Activated effector memory CD4-positive, alpha-beta T cell treated with anti-CD3 and anti-CD28 coated beads, Interleukin-2, amount 50 U/mL, for 16 hours (primary cell): ENCODE measurements at places on chromosomes 12 and 14.

- DNase-seq: no peak
Measured at GRCh38 chr12:94240171-94240570, 91.8 kb downstream of the PLXNC1 start.

GRCh38 chr14:90398841-90399540 lies 2.2 kb downstream of the CALM1 start:
- DNase-seq: no peak

GRCh38 chr14:99546234-99546879 lies 57.6 kb downstream of the CCDC85C start:
- no peak for DNase-seq

DNA sequence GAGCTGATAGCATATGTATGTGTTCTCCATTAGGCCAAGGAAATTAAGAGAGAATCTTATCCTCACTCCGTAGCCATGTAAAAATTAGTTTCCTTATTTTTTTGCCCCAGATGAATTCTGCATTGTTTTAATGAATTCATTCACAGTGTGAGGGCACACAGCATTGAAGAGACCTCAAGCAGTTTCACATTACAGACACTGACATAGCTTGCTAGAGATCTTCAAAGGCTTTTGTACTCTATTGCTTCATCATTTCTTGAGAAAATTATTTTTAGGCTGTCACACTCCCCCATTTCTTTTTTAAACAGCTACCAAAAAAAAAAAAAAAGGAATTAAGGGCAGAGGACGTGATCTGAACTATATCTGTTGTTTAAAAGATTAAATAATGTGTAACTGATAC lies 251.1 kb downstream of the BCAT1 start:
- DNase-seq: no peak

GRCh38 chr12:53759261-53759660 lies 7.5 kb upstream of the CISTR start:
- no peak for DNase-seq

DNA sequence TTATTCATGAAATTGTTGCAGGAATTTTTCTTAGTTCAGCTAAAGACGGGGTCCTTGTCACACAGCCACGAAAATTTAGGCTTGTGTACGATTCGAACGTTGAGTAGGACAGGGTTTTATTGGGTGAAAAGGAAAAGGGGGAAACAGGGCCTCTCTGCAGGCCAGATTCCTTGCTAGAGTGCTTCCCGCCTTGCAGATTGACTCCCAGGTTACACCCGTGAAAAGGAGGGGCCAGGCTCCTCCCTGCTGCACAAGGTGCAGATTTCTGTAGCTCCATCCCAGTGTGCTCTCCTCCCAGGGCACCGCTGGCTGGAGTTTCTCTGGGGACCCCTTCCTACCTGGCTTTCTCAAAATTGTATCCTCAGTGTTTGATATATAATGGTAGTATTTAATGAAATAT lies 221.5 kb downstream of the ERC1 start:
- DNase-seq: no peak
